ENCODE measurements at places on chromosomes 7 and 10.

- no peak for DNase-seq
Measured at GRCh38 chr7:156929789-156930539, 19.5 kb upstream of the NOM1 start.

DNA sequence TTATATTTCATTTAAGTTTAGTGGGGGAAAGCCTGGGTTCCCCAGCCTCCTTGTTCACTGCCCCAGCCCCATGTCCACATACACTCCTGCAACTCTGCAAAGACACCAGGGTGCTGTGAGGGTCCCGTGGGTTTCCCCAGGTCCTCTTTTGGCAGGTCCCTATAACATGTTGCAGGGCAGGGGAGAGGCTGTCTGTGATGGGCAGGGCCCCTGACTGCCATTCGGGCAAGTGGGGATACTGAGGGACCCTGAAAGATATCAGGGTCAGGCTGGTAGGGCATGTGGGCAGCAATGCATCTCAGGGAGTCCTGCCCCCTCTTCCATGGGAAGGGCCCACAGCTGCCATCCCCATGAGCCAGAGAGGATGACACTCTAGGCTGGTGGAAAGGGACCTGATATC lies 28.4 kb downstream of the RASGEF1A start:
- DNase-seq = no peak

DNA sequence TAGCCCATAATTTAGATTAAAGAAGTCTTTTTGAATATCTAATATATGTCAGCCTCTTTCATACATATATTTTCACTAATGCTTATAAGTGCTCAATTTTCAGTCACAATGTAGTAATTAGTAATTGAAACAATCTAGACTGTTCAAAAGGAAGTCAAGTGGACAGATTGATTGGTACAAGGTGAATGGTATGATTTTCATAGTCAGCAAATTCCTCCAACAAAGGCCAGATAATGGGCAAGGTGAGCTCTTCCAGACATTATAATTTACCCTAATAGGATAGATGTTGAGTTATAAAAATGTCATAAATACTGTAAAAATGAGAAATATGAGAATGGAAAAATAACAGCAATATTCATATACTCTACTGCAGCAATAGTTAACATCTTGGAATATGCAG lies 44.4 kb upstream of the OPN4 start:
- no peak for DNase-seq

DNA sequence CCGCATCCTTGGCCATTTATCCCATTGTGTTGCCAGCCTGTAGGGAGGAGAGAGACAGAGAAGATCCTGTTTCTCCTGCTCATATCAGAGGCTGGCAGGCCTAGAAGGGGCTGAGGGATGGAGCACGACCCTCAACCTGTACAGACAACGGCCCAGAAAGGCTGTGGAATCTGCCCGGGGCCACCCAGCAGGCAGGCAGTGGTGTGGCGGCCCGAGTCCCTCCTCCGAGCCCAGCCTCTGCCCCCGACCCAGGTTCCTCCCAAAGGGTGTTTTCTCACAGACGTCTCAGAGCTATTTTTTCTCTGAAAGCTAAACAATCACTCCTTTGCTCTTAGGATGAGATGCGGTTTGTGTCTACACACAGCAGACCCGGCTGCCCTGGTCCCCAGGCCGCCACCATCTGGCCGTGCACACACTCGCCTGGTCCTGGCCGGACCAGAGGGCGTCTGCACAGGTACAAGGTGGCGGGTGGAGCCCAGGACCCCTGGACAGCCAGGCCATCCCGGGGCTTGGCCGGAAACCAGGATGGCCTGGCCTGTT lies 69.3 kb downstream of the FOXL3 start:
- no peak for DNase-seq

GRCh38 chr10:122911889-122912484 lies 1.6 kb downstream of the FAM24A start:
- DNase-seq = peak; percentile 46

DNA sequence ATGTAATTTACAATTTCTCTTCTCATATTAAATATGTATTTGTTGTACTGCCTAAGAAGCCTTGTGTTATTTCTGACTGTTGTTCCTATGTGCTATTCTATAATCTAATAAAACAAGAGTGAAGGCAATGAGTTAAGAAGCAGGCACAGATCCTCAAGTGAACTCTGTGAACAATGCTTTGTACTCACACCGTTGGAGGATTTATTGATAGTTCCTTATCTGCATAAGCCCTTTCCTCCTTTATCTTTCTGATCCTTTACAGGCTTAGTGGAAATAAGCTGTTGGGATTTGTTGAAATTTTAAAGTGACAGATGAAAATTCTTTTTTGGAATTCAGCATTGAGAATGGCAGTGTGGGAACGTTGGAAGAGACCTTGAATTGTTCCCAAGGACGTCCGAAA lies 329.6 kb upstream of the NPVF start:
- DNase-seq = no peak

- DNase-seq = no peak
Measured at GRCh38 chr10:30839652-30840051, 192.0 kb downstream of the ZNF438 start.

Data from NCI-H460 (cell line).